ENCODE measurements at places on chromosomes 2 and 18. TPM values are rescaled to one million over a fixed set of nuclear protein-coding genes. Genes with fewer than 3 reads are reported as not detected.

HJURP gene
- total RNA-seq: 2.1 TPM

KCNG2 gene
- not detected for total RNA-seq

ALLC gene
- total RNA-seq: not detected

MARCHF4 gene
- not detected for total RNA-seq

DNA sequence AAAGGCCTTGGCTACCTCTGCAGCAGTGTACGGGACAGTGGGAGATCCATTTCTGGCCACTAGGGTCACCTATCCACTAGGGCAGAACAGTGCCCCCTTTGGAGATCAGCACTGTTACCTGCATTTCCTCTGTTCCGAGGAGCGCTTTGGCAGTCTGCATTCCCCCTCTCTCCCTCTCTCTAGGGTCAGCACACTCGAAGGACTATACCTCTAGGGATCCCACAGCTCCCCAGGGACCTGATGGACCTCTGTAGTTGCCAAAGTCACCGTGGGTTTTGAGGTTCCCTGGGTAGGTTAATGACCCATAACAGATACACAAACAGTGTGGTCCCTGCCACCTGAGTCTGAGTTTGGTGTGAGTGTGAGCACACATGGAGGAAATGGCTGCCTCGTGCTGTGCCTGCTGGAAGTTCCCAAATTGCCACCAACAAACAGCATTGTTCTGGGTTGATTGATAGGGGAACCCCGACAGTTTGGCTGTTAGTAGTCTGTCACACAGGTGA lies 99.8 kb upstream of the VWC2L start:
- no peaks in the 10 kb centered on the region for H3K27me3 ChIP-seq
- no peak overlapping the region for H3K27ac ChIP-seq
- no peak overlapping the region for H3K4me3 ChIP-seq
- no peak for DNase-seq
- H3K36me3 ChIP-seq: no peaks in the 10 kb centered on the region

Measured in Peyer's patch (tissue), 4 donors.